ENCODE measurements at places on chromosomes 6 and 20.
A peak's percentile ranks its signal among the peaks of the same experiment; 100 is the strongest.

- no peak for DNase-seq
Measured at GRCh38 chr6:15317934-15318902, 72.3 kb downstream of the JARID2 start.

GRCh38 chr20:37841971-37842370, 61.0 kb upstream of the VSTM2L start:
- no peak for DNase-seq

- no peak for DNase-seq
Measured at GRCh38 chr6:143155681-143156080, 95.0 kb downstream of the AIG1 start.

- DNase-seq, result peak; percentile 1
Measured at GRCh38 chr6:168574699-168575195, 133.8 kb downstream of the SMOC2 start.

DNA sequence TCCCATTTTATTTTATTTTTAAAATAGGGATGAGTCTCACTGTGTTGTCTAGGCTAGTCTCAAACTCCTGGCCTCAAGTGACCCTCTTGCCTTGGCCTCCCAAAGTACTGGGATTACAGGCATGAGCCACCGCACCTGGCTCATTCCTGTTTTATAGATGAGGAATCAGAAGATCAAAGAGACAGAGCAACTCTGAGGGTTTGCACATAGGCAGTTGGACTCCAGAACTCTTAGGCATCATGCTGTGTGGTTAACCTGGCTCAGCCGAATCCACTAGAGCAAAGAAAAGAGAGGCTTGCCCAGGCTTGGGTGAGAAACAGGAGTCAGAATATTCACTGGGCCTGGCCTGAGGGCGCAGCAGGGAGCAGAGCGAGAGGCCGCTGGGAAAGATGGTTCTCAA, 9.4 kb downstream of the MYH7B start:
- DNase-seq, result no peak

DNA sequence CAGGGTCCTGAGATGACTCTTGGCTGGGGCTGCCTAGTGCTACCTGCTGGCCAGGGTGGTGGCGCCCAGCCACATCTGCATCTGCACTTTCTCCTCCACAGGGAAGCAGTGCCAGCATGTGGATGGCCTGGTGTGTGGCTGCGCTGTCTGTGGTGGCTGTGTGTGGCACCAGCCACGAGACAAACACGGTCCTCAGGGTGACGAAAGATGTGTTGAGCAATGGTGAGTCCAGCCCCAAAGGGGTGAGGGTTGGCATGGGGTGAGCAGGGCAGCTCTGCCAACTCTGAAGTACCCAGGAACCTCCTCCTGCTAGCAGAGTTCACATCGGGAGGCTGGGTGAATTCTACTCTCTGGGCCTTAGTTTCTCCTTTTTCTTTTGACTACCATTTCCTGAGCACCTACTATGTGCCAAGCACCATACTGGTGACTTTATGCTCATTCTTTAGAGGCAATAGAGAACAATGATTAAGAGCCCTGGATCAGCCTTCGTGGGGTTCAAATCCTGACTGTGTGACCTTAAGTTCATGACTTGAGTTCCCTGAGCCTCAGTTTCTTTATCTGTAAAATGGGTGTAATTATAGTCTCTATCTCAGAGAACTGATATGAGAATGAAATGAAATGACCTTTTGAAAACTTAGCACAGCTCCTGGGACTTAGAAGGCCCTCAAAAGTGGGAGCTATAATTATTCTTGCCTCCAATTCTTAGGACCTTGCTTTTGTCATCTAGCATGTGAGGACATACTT, 2.1 kb downstream of the BPIFB4 start:
- DNase-seq, result no peak

- no peak for DNase-seq
Measured at GRCh38 chr6:139425780-139426179, 51.3 kb upstream of the CITED2 start.

DNA sequence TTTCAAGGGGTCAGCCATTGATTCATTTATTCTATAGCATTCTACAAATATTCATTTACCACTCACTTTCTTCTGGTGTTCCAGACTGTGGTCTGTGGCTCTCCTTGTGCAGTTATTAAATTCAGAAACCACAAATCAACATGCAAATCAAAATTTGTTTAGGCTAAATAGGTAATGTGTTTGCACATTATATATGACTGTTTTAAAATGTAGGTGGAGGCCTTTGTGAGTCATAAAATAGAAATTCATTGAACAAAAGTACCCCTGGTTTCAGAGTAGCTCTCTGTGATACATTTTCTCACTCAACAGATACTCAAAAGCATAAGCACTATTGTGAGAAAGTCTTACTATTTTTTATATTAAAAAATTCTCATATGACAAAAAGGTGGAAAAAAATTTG, 385.5 kb upstream of the TSHZ2 start:
- no peak for DNase-seq

GRCh38 chr6:13485923-13486562, 1.4 kb downstream of the GFOD1 start:
- peak; percentile 51 for DNase-seq

DNA sequence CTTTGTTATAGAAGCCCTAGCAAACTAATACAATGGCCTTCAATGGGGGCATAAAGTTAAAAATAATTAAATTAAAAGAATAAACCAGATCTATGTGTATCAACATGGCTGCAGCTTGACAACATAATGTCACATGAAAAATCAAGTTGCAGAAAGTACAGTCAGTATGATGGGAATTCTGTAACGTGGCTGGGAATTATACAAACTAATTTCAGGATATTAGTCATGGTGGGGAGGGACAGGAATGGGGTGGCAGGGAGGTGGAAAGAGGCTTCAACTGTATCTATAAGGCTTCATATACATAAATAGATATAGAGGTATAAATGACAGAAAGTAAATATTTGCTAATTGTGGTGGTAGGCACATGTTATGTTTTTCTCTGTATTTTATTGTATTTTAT, 107.1 kb downstream of the UNC5CL start:
- DNase-seq, result no peak

DNA sequence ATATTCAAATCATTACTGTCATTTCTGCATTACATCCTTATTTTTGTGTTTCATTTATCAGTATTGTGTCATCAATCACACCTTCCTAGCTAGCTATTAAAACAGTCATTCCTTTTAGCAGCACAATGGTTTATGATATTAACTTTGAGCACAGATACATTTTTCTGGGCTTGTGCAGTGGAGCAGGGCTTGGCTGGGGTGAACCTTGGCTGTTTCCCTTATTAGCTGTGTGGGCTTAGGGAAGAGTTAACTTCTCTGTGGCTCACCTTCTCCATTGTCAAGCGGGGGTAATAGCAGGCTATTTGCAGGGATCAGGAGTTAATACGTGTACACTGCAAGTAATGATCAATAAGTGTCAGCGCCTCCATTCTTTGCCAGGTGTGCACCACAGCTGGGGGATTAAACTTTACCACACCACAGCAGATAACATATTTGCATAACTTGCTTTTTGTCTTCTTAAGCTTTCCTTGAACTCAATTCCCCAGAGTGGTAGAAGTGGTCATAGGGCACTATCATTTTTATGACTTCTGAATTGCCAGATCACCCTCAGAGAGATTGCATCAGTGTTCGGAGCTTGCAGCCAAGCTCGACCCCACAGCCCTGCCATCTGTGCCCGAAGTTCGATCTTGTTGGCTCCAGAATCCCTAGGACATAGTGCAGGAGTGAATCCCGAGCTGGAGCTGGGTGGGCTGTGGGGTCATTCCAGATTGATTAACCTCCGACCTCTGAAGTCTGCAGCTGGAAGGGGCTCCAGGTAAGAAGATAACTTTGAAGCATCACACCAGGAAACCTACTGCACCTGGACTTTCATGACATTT, 1.5 kb upstream of the PYGB start:
- peak; percentile 79 for DNase-seq

GRCh38 chr6:13715444-13715883, 3.8 kb upstream of the RANBP9 start:
- DNase-seq, result no peak

DNA sequence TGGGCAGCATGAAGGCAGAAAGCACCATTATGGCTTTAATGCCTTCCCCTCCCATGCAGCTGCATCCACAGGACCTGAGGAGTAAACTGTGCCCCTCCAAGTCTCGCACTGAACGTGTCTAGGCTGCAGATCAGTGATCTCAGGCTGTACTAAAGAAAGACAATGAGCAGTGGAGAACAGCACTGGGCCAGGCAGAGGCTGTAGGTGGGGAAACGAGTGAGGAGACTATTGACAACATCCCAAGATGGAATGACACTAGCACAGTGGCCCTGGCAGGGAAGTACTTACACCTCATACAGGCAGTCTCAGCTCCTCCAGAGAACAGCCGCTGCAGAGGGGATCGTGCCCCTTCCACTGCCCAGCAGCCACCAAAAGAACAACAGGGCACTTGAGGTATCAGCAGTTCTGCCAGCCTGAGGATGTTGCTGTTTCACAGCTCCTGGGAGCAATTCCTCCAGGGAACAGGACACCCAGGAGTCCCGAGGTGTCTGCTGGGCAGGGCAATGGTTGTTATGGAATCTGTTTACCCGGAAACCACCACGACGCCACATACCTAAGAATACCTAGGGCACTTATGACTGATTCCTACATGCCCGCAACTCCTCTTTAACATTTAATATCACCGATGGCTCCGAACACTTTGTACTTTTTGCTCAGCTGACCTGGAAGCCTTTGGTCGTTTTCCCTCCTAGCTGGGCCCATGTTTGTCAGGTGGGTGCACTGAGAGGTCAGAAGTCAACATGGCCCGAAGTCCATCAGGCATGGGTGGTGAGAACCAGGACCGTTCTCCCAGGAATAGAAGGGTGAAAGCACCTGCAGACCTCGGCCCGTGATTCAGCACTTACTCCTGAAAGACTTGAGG, 79.1 kb downstream of the SLC22A23 start:
- no peak for DNase-seq

DNA sequence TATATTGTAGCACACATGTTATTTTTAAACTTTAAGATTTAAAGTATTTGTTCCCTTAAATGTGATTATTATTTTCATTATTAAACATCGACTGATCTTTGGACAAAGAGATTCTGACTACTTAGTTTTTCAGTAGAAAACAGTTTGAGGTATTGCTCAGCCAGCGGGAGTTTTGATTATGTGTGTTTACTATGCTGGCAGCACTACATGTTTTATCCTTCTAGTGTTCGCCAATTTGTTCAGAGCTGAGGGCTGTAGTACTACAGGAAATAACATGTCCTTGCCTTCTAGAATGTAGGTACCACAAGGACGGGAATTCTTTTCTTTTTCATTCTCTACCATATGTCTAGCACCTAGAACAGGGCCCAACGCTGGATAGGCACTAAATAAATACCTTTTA, 11.1 kb upstream of the LCA5 start:
- no peak for DNase-seq

- DNase-seq, result peak; percentile 17
Measured at GRCh38 chr6:19988555-19988954, 151.4 kb downstream of the ID4 start.

- peak; percentile 93 for DNase-seq
Measured at GRCh38 chr6:90025523-90026061, 131.3 kb downstream of the GJA10 start.

DNA sequence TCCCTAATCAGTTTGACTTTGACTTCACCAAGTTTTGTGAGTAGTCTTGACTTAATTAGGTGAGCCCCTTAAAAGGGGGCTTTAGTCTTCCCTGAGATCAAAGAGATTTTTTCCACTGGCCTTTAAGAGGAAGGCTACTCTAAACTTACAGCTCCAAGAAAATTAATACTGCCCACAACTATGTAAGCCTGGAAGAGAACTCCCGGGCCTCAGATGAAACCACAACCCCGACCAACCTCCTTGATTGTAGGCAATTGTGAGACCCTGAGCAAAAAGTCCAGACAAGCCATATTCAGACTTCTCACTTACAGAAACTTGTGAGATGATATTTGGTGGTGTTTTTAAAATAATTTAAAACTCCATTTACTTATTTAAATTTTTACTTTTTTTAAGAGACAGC, 18.1 kb downstream of the SNX3 start:
- no peak for DNase-seq

GRCh38 chr6:5670811-5671561, 335.7 kb downstream of the NRN1 start:
- DNase-seq, result peak; percentile 72

DNA sequence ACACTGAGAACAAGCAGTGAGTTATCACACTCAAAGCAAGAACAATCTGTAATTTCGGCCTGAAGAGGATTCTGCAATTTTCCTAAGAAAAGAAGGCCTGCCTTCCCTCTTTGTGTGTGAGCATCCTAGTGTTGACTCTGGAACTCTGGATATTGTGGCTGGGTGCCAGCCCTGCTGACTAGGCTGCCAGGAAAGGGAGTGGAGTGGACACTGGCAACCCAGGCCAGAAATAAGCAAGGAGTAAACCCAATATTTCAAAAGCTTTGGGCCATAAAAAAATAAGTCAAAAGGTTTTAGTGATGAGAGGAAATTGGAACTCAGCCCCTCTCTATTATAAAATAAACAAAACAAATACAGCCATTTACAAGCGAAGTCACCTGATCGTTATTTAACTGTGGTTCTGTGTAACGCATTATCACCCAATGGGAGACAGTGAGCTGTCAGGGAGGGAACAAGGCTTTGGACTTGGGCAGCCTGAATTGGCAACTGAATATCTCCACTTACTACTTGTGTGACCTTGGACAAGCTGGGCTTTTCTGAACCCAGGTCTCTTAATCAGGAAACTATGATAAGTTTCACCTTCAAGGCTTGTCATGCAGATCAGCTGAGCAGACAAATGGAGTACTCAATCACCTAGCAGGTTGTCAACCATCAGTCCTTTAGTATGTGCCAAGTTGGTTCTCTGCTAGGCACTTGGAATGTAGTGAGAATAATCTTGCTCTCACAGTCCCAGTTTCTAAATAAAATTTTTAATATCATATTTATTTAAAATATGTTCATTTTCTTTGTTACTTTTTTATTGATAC, 196.2 kb downstream of the PAX1 start:
- no peak for DNase-seq

DNA sequence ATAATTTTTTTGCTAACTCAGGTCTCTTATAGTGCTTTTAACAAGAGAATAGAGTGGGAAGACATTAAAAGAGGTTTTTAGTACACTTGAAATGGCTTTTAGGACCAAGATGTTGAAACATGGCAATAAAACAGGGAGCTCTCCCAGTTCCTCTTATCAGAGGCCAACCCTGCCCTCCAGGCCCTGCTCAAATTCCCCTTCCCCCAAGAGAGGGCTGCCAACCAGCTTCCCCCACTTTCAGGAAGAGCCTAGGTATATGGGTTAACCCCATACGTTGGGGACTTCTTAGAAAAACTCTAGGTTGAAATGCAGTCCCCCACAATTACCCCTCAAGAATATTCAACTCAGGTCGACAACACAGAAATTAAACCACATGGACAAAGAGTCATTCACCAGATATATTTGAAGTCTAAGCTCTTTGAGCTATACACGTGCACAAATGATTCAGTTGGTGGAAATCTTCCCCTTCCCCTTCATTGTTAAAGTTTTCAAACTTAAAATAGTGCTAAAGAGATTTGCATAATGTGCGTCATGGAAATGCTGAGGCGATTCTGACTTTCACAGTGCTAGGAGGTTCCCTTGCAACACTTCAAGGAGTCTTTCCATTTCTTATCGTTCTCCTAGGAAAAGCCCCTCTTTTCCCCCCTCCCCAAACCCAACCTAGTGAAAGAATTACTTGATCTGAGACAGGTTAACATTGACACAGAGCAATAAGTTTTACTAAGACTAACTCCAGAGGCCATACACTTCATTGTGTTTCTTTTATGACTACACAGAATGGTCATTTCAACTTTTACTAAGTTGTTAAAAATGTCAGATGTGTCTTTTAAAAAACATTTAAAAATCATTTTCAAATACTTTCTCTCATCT, 49.8 kb upstream of the ENPP5 start:
- DNase-seq, result no peak

GRCh38 chr6:110378552-110378951, 20.4 kb upstream of the METTL24 start:
- no peak for DNase-seq

GRCh38 chr6:42404484-42404883, 47.2 kb downstream of the TRERF1 start:
- DNase-seq, result peak; percentile 88

All from fibroblast of villous mesenchyme (primary cell).